GM06990 (cell line): ENCODE measurements at places on chromosomes 7 and 10.
A peak's percentile ranks its signal among the peaks of the same experiment; 100 is the strongest.

DNA sequence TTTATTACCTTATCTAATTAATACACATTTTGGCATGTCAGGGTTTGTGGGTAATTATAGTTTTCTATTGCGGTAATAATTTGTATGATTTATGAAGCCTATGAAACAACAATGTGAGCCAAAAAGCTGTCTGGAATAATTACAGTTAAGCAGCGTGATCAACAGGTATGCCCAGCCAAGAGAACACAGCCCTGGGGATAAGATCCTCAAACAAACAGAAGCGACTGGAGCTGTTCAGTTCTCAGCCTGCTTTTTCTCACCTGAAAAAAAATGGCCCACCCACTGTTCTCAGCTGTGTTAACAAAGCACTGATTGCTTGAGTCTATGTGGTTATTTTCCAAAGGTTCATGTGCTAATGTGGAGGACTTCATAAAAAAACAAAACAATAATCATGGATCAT, 855.8 kb downstream of the GATA3 start:
- no peak for DNase-seq

- no peak for DNase-seq
Observed at GRCh38 chr10:100715445-100716385, 29.7 kb upstream of the PAX2 start.

- no peak for DNase-seq
Observed at GRCh38 chr10:87734987-87735827, 75.5 kb downstream of the PAPSS2 start.

- DNase-seq = no peak
Observed at GRCh38 chr10:75096749-75097148, 14.7 kb upstream of the SAMD8 start.

GRCh38 chr10:120181154-120181553, 275.9 kb upstream of the PLPP4 start:
- DNase-seq = no peak

DNA sequence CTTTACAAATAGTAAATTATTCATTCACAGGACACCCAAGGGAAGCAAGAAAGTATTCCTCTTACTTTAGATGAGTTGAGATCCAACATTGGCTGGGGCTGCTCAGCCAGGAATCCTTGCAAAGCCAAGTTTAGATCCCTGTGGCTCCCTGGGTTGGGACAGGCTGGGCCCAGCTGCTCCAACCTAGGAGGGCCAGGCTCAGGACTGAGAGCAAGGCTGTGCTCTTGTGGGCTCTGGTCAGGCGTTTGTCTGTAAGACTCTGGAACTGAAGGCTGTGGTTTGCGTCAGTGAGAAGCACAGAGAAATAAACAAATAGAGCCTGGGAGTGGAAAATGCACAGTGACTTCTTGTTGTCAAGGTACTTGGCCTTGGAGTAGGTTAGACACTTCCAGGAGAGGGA, 53.2 kb upstream of the TMEM273 start:
- no peak for DNase-seq

DNA sequence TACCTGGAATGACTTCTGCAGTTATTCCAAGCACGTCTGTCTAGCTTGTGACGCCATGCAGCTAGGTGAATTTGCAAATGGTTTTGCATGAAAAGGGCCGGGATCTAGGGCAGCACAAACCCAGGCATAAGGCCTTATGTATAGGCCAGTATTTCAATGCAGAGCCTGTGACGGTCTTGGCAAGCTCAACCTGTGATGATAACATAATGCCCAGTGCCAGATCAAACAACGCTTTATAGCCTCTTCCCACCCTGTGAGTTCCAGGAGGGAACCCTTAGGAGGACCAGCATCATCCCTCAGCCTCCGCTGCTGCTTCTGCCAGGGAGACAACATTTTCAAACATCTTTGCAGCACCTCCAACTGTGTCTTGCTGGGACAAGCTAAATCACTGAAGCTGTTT, 390.7 kb downstream of the INHBA start:
- DNase-seq = no peak

DNA sequence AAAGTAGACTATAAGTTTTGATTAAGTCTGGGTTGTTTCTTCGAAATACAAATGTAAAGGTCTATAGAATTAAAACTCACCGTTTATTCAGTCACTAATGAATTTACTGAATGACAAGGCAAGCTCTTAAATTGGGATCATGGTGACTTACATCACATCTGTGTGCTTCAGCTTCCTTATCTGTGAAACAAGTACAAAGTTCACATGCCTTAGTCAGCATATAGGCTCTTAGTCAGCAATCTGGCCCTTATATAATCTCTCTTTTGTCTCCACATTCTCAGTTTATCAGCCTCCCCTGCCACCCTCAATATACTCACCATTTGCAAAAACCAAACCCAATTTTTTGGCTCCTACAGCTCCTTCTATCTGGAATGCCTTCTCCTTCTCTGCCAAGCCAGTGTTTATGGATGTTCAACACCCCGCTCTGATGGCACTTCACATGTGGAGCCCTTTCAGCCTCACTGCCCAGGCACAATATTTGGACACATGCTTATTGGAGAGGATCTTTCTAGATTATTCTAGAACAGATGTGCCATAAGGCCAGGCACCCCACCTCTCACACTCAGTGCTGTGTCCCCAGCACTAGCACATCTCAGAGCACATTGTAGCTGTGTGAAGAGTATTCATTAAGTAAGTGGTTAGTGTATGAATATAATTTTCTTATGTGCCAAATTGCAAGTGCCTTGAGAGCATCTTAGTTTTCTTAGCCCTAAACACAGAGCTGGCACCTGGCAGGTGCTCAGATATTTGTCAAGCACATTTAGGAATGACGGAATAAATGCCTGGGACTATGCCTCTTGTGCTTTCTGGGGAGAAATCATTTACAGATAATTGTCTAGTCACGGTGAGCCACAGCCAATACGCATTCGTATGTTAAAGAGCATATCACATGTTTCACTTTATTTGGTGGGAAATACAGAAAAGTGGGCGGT, 9.8 kb upstream of the LAMB1 start:
- DNase-seq = no peak

DNA sequence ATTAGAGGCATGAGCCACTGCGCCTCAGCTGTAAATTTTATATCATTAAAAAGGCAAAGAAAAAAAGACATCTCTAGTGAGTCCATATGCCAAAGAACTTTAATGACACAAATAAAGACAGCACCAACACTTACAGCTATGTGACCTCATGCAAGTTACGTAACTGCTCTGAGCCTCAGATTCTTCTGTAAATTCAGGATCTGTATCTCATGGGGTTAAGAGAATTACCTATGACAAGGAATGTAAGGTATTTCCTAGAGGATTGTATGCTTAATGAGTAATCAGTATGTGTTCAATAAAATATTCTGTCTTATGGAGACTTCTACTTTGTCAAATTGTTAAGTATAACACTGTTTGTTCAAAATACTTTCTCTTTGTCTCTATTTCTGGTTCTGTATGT, 274.0 kb upstream of the GLI3 start:
- DNase-seq = no peak

DNA sequence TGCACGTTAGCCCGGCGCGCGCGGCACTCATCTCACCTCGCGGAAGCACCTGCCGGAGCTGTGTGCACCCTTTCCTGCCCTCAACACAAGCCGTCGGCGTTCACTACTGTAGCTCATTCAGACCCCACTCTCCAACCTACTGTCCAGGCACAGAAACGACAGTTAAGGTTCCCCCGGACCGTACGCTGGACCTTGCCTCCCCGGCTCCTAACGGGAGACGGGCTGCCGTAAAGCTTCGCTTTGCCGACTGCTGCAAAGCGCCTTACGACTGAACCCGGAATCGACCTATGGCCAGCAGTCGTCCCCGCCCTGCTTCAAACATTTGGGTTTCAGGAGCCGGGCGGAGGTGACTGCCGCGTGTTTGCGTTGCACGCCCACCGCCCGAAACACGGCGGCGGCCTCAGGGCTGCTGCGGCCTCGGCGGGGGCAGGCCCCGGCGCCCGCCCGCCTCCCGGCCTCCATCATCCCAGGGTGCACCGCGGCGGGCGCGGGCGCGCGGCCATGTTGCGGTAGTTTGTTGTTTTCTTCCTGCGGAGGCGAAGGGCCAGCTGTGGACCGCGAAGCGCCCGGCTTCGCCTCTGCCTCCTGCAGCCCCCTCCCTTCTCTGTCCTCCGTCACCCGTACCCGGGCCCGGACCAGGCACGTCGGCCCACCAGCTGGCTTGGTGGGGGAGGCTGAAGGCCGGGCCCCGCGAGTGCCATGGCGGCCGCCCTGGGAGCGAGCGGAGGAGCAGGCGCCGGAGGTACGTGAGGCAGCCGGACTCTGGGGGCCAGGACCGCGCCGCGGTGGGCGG, at the start of gene RBM33:
Gene RBM33 (plus strand): TSS at position 484 of the 793 bp plus-strand sequence. CDS start 216 bp downstream, at position 700.
- DNase-seq = peak; percentile 91
